ENCODE measurements at places on chromosomes 6 and 20. TPM values are rescaled to one million over a fixed set of nuclear protein-coding genes. Genes with fewer than 3 reads are reported as not detected.

The SNHG17 gene
- 34.5 TPM for polyA plus RNA-seq

DNA sequence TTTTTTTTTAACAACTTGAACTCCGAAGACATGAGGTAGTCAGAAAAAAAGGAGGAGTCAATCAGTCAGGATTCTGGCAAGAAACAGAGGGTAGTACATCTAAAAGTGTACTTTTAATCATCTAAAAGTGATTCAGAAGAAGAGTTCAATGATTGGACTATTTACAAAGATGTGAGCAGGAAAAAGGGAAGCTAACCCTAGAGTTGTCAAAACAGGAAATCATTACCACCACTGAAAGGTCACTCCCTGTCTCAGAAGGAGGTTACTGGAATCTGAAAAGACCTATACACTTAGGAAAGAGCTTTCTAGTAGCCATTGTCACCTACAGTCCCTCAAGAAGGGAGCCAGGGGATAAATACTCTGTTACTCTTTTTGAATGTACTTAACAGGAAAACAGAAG is 16.7 kb upstream of the LMBRD1 start:
- no peak for DNase-seq

DNA sequence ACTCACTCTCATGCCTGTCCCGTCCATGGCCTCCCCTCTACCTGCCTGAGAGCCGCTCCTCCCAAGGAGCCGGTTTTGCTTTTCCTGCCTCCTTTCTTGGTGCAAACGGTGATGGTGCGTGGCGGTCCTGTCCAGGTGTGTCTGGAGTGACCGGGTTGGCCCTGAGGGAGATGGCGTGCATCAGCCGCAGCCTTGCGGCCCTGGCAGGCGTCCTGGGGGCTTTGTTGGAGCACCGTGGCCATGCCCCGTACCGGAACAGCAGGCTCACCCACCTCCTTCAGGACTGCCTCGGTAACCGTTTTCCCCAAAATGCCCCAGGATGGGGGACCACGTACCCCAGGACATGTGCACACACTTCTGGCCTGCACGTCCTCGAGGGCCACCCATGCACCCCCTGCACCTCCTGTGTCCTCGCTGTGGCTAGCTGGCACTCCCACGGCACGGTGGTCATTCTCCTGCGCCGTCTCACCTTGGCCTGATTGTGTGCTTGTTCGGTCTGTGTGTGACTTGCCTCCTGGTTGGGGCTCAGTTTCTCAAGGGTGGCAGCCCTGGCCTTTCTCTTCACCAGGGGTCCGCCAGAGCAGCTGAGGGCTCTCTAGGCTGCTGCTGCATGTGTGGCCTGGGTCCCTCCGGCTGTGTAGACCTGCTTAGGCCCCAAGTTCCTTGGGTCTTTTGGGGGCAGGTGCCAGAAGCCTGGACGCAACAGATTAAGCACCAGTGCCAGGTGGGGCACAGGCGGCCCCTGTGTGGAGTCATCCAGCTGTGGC is 36.4 kb downstream of the FRMD1 start:
- no peak for DNase-seq

DNA sequence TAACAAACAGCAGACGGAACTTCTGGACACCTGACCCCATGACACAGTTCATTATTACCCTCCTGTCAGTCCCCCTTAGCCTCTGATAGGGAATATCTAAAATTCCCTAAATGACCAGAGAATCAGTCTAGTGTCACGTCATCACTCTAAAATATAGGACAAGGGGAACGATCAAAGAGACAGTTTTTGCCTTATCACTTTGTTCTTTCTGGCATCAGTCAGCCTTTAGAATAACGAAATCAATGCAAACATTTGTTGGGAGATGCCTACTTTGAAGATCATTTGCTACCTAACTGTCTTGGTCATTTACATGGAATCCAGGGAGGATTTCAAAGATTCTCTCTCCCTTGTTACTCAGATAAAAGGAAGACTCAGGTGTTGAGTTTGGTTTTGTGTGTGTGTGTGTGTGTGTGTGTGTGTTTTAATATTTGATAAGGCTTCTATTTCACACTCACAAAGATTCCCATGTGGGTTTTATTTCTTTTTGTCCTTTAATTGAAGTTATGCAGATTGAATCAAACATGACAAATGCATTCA is 28.3 kb downstream of the LINC00237 start:
- DNase-seq = no peak

The LZTS3 gene
- polyA plus RNA-seq = 16.5 TPM

GRCh38 chr6:169074526-169074925 is 179.1 kb downstream of the THBS2 start:
- DNase-seq = no peak

GRCh38 chr6:16486661-16487060 is 248.3 kb downstream of the GMPR start:
- no peak for DNase-seq

DNA sequence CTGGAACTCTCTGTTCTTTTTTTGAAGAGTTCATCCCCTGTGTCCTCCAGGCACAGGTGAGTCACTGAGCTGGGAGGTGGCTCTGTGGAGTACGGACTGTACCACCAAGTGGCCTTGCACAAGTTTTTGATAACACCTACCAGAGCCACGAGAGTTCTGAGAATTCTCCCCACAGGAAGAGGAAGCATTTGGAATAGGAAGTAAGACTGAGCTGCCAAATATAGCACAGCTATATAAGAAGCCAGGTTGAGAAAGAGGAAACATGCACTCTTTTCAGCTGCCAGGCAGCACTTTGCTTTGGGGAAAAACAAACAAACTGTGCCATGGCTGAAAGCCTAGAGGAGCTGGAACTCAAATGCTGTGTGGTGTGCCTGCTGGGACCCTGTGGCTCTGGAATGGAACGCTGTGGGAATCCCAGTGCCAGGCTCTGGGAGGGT is 70.8 kb upstream of the RIPOR2 start:
- DNase-seq = no peak

DNA sequence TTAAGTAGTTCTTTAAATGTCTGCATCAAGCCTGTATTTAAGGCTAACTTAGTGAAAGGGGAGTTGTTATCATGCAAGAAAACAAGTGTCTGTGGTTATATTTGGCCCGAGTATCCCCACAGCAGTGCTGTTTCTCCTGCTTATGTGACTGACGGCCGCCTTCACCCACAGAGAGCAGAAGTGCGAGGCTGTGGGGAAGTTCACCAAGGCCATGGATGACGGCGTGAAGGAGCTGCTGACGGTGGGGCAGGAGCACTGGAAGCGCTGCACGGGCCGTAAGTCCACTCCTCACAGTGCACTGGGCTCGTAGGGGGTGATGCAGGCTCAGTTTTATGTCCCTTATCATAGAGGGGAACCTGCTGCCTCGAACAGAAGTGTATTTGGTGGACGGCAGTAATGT is 53.2 kb upstream of the SYNJ2 start:
- no peak for DNase-seq

DNA sequence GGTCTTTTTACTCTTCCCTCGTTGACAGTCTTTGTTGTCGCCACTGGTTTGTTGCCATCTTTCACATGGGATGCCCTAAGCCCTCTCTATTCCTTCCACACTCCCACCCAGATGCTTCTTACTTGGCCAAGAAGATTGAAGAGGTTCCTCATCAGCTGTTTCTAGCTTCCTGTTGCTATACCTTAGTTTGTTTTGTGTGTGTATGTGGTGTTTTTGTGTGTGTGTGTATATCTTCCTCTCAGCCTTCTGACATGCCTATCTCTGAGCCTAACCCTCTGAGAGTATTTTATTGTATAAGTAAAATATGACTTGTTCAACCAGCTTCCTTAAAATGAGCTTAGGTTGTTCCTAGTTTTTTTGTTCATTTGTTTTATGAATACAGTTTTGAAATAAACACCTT is 35.9 kb downstream of the ENPP1 start:
- no peak for DNase-seq

The HTR1B gene
- polyA plus RNA-seq = 0.37 TPM

- no peak for DNase-seq
Observed at GRCh38 chr20:3067139-3068014, 4.0 kb upstream of the OXT start.

- DNase-seq = peak; percentile 12
Observed at GRCh38 chr20:23257848-23258746, 92.5 kb upstream of the NXT1 start.

GRCh38 chr20:46308258-46309157 is at the start of gene CDH22:
CDH22 (minus strand) TSS chr20:46308498; CDS start chr20:46251294, 57,204 bp downstream.
- no peak for DNase-seq

The SLC12A5 gene
- 2.3 TPM for polyA plus RNA-seq

DNA sequence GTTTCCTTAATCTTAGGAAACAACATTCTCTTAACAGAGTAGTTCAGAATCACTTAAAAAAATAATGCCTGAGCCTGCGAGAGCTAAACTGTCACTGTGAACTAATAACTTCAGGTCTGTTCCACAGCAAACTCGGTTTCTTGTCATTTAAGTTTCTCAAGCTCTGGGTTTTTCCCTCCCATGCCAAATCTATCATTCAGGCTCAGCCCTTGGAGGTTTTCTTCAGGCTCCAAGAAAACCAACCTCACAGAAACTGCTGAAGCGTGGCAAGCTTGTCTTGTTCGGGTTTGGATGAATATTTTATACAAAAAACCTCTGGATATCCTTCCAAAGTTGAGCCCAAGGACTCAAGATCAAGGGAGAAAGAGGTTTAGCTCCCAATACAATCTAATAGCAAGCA is 99.7 kb upstream of the SNX9 start:
- no peak for DNase-seq

All from renal pelvis (tissue), 12 donors.